ENCODE measurements at places on chromosomes 2 and 18. TPM values are rescaled to one million over a fixed set of nuclear protein-coding genes. Genes with fewer than 3 reads are reported as not detected.

Gene SEMA4C
- 36.2 TPM for total RNA-seq

Gene RMDN2
- total RNA-seq, result 5.5 TPM

Gene GPR39
- 0.83 TPM for total RNA-seq

Gene GTF2A1L
- 3.5 TPM for total RNA-seq

Gene SH2D6
- total RNA-seq, result not detected

Gene ONECUT2
- total RNA-seq, result under 0.01 TPM

Gene MATN3
- total RNA-seq, result 0.73 TPM

Gene FBXO48
- total RNA-seq, result 1.4 TPM

Gene DHRS9
- 0.33 TPM for total RNA-seq

Gene LCT
- total RNA-seq, result not detected

Gene NOP58
- 55.5 TPM for total RNA-seq

GRCh38 chr18:40612356-40612755 lies 1342.7 kb upstream of the PIK3C3 start:
- no peaks in the 10 kb centered on the region for H3K27me3 ChIP-seq
- DNase-seq, result no peak
- no peak overlapping the region for H3K4me3 ChIP-seq
- no peak overlapping the region for H3K27ac ChIP-seq
- H3K4me1 ChIP-seq, result no peaks in the 10 kb centered on the region
- no peaks in the 10 kb centered on the region for H3K36me3 ChIP-seq

GRCh38 chr2:227450926-227451654 lies 20.9 kb upstream of the AGFG1 start:
- H3K36me3 ChIP-seq, result no peaks in the 10 kb centered on the region
- DNase-seq, result no peak
- H3K27ac ChIP-seq, result no peak overlapping the region
- no peaks in the 10 kb centered on the region for H3K27me3 ChIP-seq
- no peak overlapping the region for H3K4me3 ChIP-seq
- H3K4me1 ChIP-seq, result no peaks in the 10 kb centered on the region

DNA sequence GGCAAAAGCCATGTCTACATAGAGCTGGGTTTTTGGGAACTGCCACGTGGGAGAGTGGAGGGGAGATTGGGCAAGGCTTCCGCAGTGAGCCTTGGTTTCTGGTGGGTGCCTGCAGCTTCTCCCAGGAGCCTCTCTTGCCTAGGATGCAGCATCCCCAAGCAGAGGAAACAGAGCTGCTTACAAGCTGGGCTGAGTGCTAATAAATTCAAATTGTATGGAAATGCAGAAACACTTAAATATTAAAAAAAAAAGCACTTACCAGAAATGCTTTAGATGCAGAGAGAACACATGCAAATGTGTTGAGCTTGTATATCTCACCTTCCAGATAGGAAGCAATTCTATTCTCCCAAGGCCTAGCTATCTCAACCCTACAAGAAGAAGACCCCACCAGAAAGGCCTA lies 96.0 kb upstream of the ST3GAL5 start:
- H3K27ac ChIP-seq, result no peak overlapping the region
- no peaks in the 10 kb centered on the region for H3K36me3 ChIP-seq
- no peaks in the 10 kb centered on the region for H3K27me3 ChIP-seq
- peaks cover 3% of the 10 kb centered on the region for H3K4me1 ChIP-seq
- DNase-seq, result no peak

- H3K4me1 ChIP-seq, result no peaks in the 10 kb centered on the region
- no peak overlapping the region for H3K27ac ChIP-seq
- no peaks in the 10 kb centered on the region for H3K36me3 ChIP-seq
Measured at GRCh38 chr2:18976168-18976961, 382.1 kb downstream of the OSR1 start.

- no peak for DNase-seq
- no peaks in the 10 kb centered on the region for H3K4me1 ChIP-seq
Measured at GRCh38 chr18:34933909-34934661, 107.1 kb upstream of the MAPRE2 start.

DNA sequence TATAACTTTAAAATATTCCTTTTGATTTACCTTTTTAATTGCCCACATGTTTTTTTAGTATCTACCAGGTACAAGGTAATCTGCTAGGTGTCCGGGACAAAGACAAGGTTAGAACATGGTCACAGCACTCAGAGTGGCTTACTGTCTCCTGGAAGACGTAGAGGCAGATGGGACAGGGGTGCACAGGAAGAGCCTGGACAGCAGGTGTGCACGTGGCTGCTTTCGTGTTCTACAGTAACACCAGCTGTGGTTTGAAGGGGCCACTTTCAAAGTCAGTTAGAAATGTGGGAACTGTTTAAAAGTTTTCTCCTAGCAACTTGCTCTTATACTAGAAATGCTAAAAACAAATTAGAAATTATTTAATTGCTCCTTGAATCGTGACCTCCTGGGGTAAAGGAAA lies 102.9 kb upstream of the ALPP start:
- no peaks in the 10 kb centered on the region for H3K27me3 ChIP-seq
- H3K4me3 ChIP-seq, result no peak overlapping the region
- no peak overlapping the region for H3K27ac ChIP-seq
- no peaks in the 10 kb centered on the region for H3K4me1 ChIP-seq
- DNase-seq, result no peak
- no peaks in the 10 kb centered on the region for H3K36me3 ChIP-seq

DNA sequence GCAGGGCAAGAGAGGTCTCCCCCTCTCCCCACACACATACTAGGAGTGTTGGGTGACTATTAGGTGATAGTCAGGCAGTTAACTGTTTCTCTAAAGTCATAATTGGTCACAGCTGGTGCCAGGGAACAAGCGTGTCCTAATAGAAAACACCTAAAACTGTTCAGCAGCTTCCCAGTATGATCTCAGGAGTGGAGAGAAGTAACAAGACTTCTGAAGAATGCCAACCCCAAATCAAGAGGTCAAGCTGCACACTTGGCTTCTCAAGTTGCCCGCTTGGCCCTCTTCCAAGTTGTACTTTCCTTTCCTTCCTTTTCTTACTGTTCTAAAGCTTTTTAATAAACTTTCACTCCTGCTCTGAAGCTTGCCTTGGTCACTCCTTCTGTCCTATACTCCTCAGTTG lies 22.4 kb upstream of the STAT1 start:
- no peak overlapping the region for H3K27ac ChIP-seq
- no peaks in the 10 kb centered on the region for H3K4me1 ChIP-seq
- no peaks in the 10 kb centered on the region for H3K27me3 ChIP-seq
- no peak for DNase-seq
- no peaks in the 10 kb centered on the region for H3K36me3 ChIP-seq

DNA sequence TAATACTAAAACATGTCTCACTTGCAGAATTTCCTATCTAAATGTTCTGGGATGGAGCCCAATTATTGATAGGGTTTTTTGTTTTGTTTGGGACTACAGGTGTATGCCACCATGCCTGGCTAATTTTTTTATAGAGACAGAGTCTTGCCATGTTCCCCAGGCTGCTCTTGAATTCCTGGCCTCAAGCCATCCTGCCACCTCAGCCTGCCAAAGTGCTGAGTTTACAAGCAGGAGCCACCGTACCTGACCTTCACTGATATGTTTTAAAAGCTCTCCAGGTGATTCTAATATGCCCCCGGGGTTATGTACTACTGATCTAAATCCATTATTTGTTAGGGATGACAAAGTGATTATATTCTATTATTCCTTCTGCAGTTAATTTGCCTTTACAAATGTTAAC lies 2.2 kb downstream of the ELAC1 start:
- DNase-seq, result no peak
- peaks cover 5% of the 10 kb centered on the region for H3K4me1 ChIP-seq
- H3K4me3 ChIP-seq, result no peak overlapping the region
- no peaks in the 10 kb centered on the region for H3K27me3 ChIP-seq
- no peaks in the 10 kb centered on the region for H3K36me3 ChIP-seq

- no peak overlapping the region for H3K27ac ChIP-seq
- H3K4me3 ChIP-seq, result no peak overlapping the region
- no peaks in the 10 kb centered on the region for H3K4me1 ChIP-seq
- no peaks in the 10 kb centered on the region for H3K27me3 ChIP-seq
- no peaks in the 10 kb centered on the region for H3K36me3 ChIP-seq
Measured at GRCh38 chr2:71153585-71154224, 23.3 kb downstream of the MPHOSPH10 start.

GRCh38 chr2:169732583-169733358 lies 861 bp upstream of the KLHL23 start:
- peaks cover 4% of the 10 kb centered on the region for H3K4me1 ChIP-seq
- DNase-seq, result no peak
- no peaks in the 10 kb centered on the region for H3K27me3 ChIP-seq

GRCh38 chr2:63738019-63738418 lies 103.7 kb upstream of the UGP2 start:
- no peak for DNase-seq
- H3K27me3 ChIP-seq, result no peaks in the 10 kb centered on the region
- H3K4me3 ChIP-seq, result no peak overlapping the region
- H3K36me3 ChIP-seq, result no peaks in the 10 kb centered on the region
- peak overlapping the region; percentile 51 for H3K27ac ChIP-seq
- H3K4me1 ChIP-seq, result peaks cover 7% of the 10 kb centered on the region

- H3K27me3 ChIP-seq, result no peaks in the 10 kb centered on the region
- no peak overlapping the region for H3K27ac ChIP-seq
- no peak overlapping the region for H3K4me3 ChIP-seq
- DNase-seq, result no peak
Measured at GRCh38 chr2:20410556-20411277, 36.2 kb upstream of the RHOB start.

DNA sequence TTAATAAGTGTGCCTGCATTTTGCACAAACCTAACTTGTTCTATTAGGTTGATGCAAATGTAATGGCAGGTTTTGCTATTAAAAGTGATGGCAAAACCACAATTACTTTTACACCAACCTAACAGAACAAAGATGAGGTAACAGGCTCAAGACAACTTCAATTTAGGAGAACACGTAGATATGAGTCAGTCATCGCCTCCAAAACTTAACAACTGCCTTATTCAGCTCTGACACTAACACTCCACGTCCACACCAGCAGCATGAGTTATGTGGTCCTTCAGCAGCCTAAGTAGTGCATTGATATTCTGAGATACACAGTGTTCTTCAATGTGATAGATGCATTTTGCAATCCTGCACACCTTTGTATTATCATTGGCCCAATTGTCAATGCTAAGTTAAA lies 1175.1 kb upstream of the ACVR2A start:
- no peak for DNase-seq
- H3K4me3 ChIP-seq, result no peak overlapping the region
- H3K27ac ChIP-seq, result no peak overlapping the region
- H3K4me1 ChIP-seq, result no peaks in the 10 kb centered on the region

GRCh38 chr2:97718942-97719341 lies 5.6 kb downstream of the ZAP70 start:
- DNase-seq, result no peak
- no peaks in the 10 kb centered on the region for H3K36me3 ChIP-seq
- no peak overlapping the region for H3K27ac ChIP-seq
- H3K4me1 ChIP-seq, result no peaks in the 10 kb centered on the region
- H3K4me3 ChIP-seq, result no peak overlapping the region
- no peaks in the 10 kb centered on the region for H3K27me3 ChIP-seq

GRCh38 chr2:136212426-136213378 lies 94.8 kb upstream of the CXCR4 start:
- no peak overlapping the region for H3K27ac ChIP-seq
- no peaks in the 10 kb centered on the region for H3K27me3 ChIP-seq
- no peak for DNase-seq
- no peak overlapping the region for H3K4me3 ChIP-seq
- no peaks in the 10 kb centered on the region for H3K4me1 ChIP-seq
- H3K36me3 ChIP-seq, result no peaks in the 10 kb centered on the region

DNA sequence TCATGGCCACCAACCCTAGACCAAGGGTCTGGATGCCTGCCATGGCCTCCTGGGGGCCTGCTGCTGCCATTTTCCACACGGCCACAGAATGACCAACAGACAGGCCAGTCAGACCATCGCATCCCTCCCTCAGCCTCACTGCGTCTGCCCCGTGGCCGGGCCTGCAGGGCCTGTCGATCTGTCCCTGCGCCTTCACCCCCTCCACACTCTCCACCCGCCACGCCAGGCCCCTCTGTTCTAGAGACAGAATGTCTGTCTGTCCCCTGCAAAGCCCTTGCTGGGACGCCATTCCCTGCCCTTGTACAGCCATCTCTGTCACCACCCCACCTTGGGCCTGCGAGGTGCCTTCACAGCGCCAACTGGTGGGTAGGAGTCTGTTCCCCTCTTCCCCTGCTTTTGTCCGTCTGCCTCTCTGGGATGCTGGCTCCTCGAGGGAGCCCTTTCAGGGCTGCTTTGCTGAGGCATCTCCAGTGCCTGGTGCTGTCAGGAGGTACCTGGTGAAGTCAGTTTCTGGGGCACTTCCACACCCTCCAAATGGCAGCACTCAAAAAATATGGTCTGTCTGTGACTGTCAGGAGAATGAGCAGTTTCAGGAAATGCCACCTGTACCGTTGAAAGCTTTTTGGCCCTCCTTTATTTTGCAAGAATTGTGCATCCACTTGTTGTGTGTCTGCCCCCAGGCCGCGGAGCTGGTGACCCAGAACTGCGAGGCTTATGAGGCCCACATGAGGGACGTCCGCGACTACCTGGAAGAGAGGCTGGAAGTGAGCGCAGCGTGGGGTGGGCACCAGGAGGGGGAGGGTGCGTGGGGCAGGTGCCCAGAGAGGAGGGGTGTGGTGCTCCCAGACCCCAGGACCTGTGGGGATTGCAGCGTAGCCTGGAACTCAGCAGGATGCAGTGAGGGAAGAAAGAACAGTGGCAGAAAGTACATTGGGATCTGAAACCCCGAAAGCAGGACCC lies 6.7 kb upstream of the ESPNL start:
- no peak overlapping the region for H3K27ac ChIP-seq
- DNase-seq, result no peak
- no peaks in the 10 kb centered on the region for H3K4me1 ChIP-seq
- no peak overlapping the region for H3K4me3 ChIP-seq
- H3K36me3 ChIP-seq, result no peaks in the 10 kb centered on the region

- no peaks in the 10 kb centered on the region for H3K4me1 ChIP-seq
- H3K27ac ChIP-seq, result no peak overlapping the region
- H3K36me3 ChIP-seq, result no peaks in the 10 kb centered on the region
- H3K27me3 ChIP-seq, result no peaks in the 10 kb centered on the region
- no peak overlapping the region for H3K4me3 ChIP-seq
- DNase-seq, result no peak
Measured at GRCh38 chr2:210049831-210050230, 47.4 kb downstream of the RPE start.

DNA sequence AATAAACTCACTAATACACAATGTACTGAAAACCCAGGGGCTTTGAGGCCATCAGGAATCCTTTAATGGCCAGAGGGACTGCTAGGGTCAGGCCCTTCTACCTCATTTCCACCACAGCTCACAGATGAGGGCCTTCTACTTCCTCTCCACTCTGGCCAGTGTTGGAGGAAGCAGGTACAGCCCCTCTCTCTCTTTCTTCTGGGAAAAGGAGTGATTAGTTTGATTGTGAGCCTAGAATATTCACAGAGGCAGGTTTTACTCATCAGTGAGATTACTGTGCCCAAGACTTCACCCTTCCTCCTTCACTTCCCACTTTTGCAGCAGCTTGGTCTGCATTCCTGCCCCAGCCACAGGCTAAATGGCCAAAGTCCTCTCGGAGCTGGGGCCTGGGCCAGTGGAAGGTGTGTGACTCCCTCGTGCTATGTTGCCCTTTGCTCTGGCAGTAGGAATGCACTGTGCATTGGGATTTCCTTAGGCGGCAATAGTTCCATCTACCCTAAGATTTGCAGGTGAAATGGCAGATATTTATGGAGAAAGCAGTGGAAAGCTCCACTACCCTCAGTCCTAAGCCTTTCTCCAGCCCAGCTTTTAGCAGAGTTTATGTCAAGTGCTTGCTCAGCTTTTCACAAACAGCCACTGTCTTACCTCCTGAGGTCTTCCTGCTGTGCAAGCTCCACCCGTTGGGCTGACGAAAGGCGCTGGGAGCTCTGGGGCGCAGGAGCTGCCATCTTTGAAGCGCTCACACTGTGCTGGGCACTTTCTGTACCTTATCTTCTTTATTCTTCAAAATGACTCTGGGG lies 36.2 kb upstream of the YES1 start:
- H3K4me3 ChIP-seq, result no peak overlapping the region
- no peaks in the 10 kb centered on the region for H3K4me1 ChIP-seq
- no peak overlapping the region for H3K27ac ChIP-seq
- H3K36me3 ChIP-seq, result no peaks in the 10 kb centered on the region

Measured in ovary (tissue), 10 donors.